Stimulated activated CD4-positive, alpha-beta T cell treated with anti-CD3 and anti-CD28 coated beads, Interleukin-15, amount 100 ng/mL, for 1 hour (primary cell): ENCODE measurements at places on chromosomes 7 and 10.

- no peak for DNase-seq
Observed at GRCh38 chr10:119652361-119652730, 1.2 kb downstream of the BAG3 start.

- no peak for DNase-seq
Observed at GRCh38 chr10:983971-984655, 4.1 kb upstream of the GTPBP4 start.

GRCh38 chr7:2519119-2519930 is at the start of gene LFNG:
LFNG (plus strand) TSS chr7:2519774; CDS start chr7:2519862, 88 bp downstream.
- DNase-seq, result peak; percentile 76

DNA sequence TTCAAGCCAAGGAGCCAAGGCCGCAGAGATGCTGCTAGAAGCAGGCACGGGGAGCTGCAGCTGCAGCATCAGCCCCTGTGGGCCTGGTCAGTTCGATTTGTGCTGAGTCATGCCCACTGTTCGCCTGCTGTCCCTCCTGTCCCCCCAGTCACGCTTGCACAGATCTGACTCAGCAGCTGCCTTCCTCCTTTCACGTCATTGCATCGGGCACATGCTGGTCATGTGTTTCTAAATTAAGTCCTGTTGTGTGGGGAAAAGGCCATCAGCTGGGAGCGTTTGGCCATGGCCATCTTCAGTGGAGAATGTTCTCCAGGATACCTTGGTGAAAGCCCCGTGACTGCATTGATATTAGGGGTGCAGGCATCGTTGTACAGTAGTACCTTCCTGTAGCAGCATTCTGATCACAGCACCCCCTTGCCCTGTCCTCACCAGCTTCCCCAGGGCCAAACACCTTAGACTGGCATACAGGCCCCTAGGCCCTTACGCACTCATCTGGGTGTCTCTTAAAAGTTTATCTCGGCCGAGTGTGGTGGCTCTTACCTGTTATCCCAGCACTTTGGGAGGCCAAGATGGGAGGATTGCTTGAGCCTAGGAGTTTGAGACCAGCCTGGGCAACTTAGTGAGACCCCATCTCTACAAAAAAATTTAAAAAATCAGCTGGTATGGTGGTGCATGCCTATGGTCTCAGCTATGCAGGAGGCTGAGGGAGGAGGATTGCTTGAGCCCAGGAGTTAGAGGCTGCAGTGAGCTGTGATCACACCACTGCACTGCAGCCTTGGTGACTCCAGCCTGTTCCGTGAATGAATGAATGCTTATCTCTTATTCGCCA is 23.2 kb downstream of the POR start:
- no peak for DNase-seq

DNA sequence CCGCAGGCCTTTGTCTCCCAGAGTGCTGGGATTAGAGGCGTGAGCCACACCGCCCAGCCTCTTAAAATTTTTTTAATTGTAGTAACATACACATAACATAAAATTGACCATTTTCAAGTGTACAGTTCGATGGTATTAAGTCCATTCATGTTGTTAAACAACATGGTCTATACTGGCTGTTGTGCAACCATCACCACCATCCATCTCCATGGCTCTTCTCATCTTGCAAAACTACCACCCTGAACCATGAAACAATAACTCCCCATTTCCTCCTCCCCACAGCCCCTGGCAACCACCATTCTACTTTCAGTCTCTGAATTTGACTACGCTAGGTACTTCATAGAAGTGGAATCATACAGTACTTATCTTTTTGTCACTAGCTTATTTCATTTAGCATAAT is 7.9 kb upstream of the ZFYVE27 start:
- DNase-seq, result no peak

GRCh38 chr10:104337521-104337984 is 712 bp downstream of the ITPRIP start:
- no peak for DNase-seq

DNA sequence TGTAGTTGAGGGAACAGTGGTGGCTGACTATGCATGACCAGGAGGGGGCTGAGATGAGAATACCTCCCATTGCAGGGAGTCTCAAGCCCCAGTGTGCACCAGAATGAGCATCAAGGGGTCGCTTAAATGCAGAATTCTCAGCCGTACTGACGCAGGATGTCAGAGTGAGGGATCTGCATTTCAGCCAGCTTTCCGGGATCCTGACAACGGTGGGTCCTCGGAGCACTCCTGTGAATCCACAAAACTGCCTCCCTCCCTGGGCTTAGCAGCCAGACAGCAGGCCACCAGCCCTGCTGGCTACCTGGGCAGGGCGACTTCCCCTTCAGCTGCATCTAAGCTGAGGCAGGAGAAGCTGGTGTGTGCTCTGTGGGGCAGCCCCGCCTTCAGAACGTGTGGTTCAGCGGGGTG is 21.8 kb upstream of the LOXL4 start:
- no peak for DNase-seq

DNA sequence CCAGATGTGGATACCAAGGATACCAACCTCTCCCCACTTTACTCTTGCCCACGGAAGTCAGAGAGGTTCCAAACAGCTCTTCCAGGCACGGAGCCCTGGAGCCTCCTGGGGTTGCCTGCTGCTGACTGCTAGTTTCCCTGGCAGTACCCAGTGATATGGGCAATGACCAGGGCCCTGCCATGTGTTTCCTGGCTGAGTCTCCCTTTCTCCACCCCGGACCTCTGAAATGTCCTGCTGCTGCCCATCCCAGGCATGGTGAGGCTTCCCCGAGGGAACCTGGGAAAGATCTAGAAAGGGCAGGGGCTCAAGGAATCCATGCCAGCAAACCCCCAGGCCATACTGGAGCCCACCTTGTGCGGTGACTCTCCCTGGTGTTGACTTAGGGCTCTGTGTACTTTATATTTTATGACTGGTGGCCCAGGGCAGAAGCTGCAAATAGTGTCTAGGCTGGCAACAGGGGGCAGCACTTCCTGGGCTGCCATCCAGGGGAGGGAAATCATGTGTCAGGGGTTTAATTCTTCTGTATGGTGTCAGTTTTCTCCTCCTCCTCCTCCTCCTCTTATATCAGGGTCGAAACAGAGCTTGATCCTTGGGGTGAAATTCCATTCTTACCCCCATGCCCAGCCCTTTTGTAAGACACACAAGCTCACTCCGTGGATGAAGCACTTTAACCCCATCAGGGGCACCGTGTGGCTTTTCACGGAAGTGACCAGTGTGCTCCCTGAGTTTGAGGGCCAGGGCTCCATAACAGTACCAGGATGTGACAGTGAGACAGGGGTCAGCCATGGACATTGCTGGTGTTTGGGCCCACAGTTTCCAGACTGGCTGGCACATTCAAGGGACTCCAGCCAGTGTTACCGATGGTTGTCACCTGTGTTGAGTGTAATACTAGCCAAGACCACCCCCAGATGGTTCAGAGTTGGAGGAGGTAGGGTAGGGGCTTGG is 62.4 kb upstream of the GDF10 start:
- DNase-seq, result no peak

DNA sequence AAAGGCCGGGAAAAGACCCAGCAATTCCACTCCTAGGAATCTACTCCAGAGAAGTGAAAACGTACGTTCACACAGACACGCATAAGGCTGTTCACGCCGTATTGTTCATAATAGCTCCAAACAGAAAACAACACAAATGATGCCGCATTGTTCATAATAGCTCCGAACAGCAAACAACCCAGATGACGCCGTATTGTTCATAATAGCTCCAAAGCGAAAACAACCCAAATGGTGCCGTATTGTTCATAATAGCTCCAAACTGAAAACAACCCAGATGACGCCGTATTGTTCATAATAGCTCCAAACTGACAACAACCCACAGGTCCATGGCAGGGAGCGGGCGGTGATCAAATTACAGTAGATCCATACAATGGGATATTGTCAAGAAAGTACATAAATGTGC is 85.2 kb upstream of the DNAAF5 start:
- no peak for DNase-seq
